ENCODE measurements at places on chromosomes 7 and 10. TPM values are rescaled to one million over a fixed set of nuclear protein-coding genes. Genes with fewer than 3 reads are reported as not detected.

- no peak for DNase-seq
- H3K27me3 ChIP-seq = no peaks in the 10 kb centered on the region
- peaks cover 5% of the 10 kb centered on the region for H3K4me1 ChIP-seq
- no peaks in the 10 kb centered on the region for H3K36me3 ChIP-seq
These were observed 17.6 kb upstream of the CRHR2 start for GRCh38 chr7:30699706-30700495.

GRCh38 chr7:155821851-155822250, 9.6 kb upstream of the SHH start:
- H3K27me3 ChIP-seq = peaks cover 2% of the 10 kb centered on the region
- H3K4me1 ChIP-seq = no peaks in the 10 kb centered on the region
- no peaks in the 10 kb centered on the region for H3K36me3 ChIP-seq
- no peak overlapping the region for H3K4me3 ChIP-seq

DNA sequence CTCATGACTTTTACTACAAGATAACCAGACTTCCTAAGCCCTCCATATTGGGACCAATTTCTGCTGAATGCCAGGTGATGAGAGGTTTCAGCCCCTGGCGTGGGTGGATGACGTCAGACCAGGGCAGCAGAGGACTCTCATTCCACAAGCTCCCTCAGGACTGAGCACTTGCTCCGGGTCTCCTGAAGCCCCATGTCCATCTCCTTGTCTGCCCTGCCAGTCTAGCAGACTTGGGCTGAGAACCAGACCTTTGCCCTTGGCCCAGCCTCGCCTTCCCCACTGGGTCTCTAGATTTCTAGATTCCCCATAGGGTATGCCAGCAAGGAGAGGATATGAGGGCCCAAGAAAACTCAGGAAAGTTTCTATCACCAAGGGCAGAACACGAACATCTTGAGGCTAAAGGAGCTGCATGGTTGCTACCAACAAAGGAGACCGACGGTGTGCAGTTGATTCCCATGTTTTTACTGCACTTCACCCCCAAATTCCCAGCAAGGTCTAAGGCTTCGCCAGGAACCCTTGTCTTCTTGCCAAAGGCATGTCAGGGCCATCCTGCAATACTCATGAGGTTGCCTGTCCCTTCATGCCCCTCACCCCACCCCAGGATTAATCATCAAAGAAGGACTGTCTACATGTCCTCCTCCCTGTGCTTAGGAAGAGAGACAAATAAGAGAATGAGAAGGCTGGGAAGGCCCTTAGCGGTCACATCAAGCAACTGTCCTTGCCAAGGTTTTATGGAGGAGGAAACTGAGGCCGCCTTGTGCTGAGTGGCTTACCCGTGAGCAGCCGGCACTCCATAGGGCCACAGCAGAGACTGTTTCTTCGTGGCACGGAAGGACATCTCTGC, 96.5 kb upstream of the MACROH2A2 start:
- no peaks in the 10 kb centered on the region for H3K4me1 ChIP-seq
- H3K27me3 ChIP-seq = no peaks in the 10 kb centered on the region
- H3K36me3 ChIP-seq = no peaks in the 10 kb centered on the region
- DNase-seq = no peak
- no peak overlapping the region for H3K27ac ChIP-seq
- no peak overlapping the region for H3K4me3 ChIP-seq

AUTS2 gene
- total RNA-seq = 300 TPM

GRCh38 chr7:343227-343822, 53.4 kb downstream of the FOXL3 start:
- no peak overlapping the region for H3K4me3 ChIP-seq
- peaks cover 2% of the 10 kb centered on the region for H3K4me1 ChIP-seq
- no peak overlapping the region for H3K27ac ChIP-seq
- DNase-seq = no peak
- H3K27me3 ChIP-seq = peaks cover 10% of the 10 kb centered on the region
- H3K36me3 ChIP-seq = no peaks in the 10 kb centered on the region

- H3K4me1 ChIP-seq = peaks cover 4% of the 10 kb centered on the region
- no peak for DNase-seq
- no peak overlapping the region for H3K4me3 ChIP-seq
- peaks cover 5% of the 10 kb centered on the region for H3K36me3 ChIP-seq
- peaks cover 3% of the 10 kb centered on the region for H3K27me3 ChIP-seq
These were observed 13.8 kb upstream of the TMEM120A start for GRCh38 chr7:76008156-76008687.

DNA sequence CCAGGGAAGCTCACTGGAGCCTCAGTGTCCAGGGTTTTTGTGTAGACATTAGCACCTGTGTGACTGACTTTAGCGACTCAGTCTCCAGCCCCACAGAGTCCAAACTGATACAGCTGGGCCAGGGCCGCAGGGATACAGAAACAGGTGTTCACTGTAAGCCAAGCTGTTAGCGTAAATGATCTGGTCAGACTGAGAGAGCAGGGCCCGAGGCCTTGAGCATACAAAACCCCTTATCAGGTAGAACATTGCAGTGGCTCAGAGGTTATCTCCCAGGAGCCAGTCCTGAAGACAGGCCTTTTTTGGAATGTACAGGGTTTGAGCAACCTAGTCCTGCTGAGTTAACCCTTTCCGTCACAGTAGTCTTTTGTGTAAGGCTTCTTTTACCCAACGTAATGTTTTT, 25.0 kb downstream of the LHPP start:
- DNase-seq = no peak
- no peak overlapping the region for H3K27ac ChIP-seq
- H3K27me3 ChIP-seq = peaks cover 5% of the 10 kb centered on the region
- H3K36me3 ChIP-seq = peaks cover 5% of the 10 kb centered on the region
- H3K4me3 ChIP-seq = no peak overlapping the region

SLC16A9 gene
- total RNA-seq = 1.2 TPM

HABP2 gene
- not detected for total RNA-seq

GRCh38 chr7:71867626-71868025, 544.5 kb downstream of the CALN1 start:
- no peaks in the 10 kb centered on the region for H3K4me1 ChIP-seq
- H3K4me3 ChIP-seq = no peak overlapping the region
- H3K36me3 ChIP-seq = no peaks in the 10 kb centered on the region
- H3K27ac ChIP-seq = no peak overlapping the region
- H3K27me3 ChIP-seq = no peaks in the 10 kb centered on the region

DNA sequence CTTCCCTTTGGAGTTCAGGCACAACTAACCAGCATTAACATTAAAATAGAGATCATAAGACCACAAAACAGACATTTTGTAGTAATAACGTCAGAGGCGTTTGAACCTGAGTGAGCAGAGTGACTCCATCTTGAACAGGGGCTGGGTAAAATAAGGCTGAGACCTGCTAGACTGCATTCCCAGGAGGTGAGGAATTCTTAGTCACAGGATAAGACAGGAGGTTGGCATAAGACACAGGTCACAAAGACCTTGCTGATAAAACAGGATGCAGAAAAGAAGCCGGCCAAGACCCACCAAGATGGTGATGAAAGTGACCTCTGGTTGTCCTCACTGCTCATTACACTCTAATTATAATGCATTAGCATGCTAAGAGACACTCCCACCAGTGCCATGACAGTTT, 493.2 kb upstream of the AUTS2 start:
- H3K4me1 ChIP-seq = no peaks in the 10 kb centered on the region
- no peaks in the 10 kb centered on the region for H3K27me3 ChIP-seq
- no peak overlapping the region for H3K27ac ChIP-seq
- no peaks in the 10 kb centered on the region for H3K36me3 ChIP-seq

DNA sequence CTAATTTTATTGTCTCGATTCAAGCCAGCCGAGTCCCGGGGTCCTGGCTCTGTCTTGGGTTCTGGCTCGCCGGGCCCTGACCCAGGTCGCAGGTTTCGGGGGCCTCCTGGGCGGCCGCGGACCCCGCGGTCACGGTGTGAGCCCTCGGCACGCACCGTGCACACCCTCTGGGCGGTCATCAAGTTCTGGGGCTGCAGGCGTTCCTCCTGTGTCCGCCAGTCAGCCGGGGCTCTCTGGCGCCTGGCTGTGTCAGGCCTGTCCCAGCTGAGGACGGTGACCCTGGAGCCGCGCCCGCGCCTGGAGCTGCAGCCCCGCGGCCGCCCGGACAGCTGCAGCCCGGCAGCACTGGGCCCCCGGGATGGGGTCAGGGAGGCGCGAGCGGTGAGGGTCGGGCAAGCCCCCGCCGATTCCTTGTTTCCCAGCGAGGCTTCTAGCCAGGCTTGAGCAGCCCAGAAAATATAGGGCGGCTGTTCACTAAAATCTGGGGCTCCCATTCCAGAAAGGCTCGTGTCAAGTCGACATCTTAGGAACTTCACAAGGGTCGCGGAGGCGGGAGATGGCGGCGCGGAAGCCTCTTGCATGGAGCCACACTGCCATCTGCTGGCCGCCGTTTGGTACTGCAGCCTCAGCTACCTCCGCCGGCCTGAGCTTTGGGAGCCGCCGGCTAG, 4.2 kb upstream of the HOXA7 start:
- H3K36me3 ChIP-seq = peaks cover 10% of the 10 kb centered on the region
- H3K4me3 ChIP-seq = peak overlapping the region; percentile 46
- DNase-seq = peak; percentile 94

GRCh38 chr7:107661081-107661864, 645 bp downstream of the SLC26A4 start:
- peak; percentile 77 for DNase-seq
- H3K27me3 ChIP-seq = peaks cover 21% of the 10 kb centered on the region
- H3K4me3 ChIP-seq = peak overlapping the region; percentile 91
- no peak overlapping the region for H3K27ac ChIP-seq
- peaks cover 3% of the 10 kb centered on the region for H3K4me1 ChIP-seq

NPTX2 gene
- 81.2 TPM for total RNA-seq

GRCh38 chr10:11197266-11197712, 179.6 kb downstream of the CELF2 start:
- peaks cover 2% of the 10 kb centered on the region for H3K27me3 ChIP-seq
- H3K36me3 ChIP-seq = no peaks in the 10 kb centered on the region
- peaks cover 14% of the 10 kb centered on the region for H3K4me1 ChIP-seq
- H3K27ac ChIP-seq = no peak overlapping the region
- DNase-seq = no peak
- no peak overlapping the region for H3K4me3 ChIP-seq

C10orf67 gene
- not detected for total RNA-seq

DNA sequence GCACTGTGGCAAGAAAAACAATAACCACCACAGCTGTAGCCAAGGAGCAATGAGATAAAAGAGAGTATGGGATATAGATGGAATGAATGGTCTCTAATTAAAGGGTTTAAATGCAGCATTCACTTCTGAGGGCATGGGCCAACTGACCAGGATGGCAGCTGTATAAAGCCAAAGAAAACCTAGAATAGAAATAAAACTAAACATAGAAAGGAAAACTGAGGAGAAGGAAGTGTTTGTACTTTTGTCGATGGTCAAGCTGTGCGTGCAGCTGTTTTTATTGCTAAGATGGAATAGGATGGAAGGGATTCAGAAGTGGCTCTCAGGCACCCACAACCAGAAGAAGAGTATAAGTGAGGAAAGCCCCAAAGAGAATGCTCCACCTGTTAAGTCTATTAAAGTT, 37.9 kb downstream of the ZC3HC1 start:
- no peaks in the 10 kb centered on the region for H3K36me3 ChIP-seq
- peaks cover 1% of the 10 kb centered on the region for H3K27me3 ChIP-seq
- H3K27ac ChIP-seq = no peak overlapping the region
- DNase-seq = no peak
- no peak overlapping the region for H3K4me3 ChIP-seq

NRAP gene
- not detected for total RNA-seq

DNA sequence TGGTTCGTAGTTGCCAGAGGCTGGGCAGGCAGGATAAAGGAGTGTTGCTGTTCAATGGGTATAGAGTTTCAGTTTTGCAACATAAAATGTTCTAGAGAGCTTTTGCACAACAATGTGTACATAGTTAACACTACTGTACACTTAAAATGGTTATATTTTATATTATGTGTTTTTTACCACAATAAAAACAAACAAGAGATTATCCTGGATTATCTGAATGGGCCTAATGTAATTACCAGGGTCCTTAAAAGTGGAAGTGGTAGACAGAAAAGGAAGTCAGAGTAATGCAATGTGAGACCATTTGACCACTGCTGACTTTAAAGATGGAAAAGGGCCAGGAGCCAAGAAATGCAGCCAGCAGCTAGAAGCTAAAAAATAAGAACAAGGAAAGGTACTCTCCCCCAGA, 159.7 kb downstream of the SGMS1 start:
- no peaks in the 10 kb centered on the region for H3K27me3 ChIP-seq
- no peaks in the 10 kb centered on the region for H3K36me3 ChIP-seq
- H3K4me3 ChIP-seq = no peak overlapping the region
- H3K4me1 ChIP-seq = peaks cover 2% of the 10 kb centered on the region
- no peak overlapping the region for H3K27ac ChIP-seq

GRCh38 chr10:96683065-96683464, 37.2 kb downstream of the PIK3AP1 start:
- H3K27me3 ChIP-seq = no peaks in the 10 kb centered on the region
- no peak for DNase-seq
- no peaks in the 10 kb centered on the region for H3K36me3 ChIP-seq
- H3K4me3 ChIP-seq = no peak overlapping the region

HUS1 gene
- total RNA-seq = 40.6 TPM

GRCh38 chr7:712381-713138, 13.9 kb upstream of the DNAAF5 start:
- no peak overlapping the region for H3K27ac ChIP-seq
- no peaks in the 10 kb centered on the region for H3K36me3 ChIP-seq
- no peak overlapping the region for H3K4me3 ChIP-seq
- no peaks in the 10 kb centered on the region for H3K4me1 ChIP-seq
- peak; percentile 37 for DNase-seq

DNA sequence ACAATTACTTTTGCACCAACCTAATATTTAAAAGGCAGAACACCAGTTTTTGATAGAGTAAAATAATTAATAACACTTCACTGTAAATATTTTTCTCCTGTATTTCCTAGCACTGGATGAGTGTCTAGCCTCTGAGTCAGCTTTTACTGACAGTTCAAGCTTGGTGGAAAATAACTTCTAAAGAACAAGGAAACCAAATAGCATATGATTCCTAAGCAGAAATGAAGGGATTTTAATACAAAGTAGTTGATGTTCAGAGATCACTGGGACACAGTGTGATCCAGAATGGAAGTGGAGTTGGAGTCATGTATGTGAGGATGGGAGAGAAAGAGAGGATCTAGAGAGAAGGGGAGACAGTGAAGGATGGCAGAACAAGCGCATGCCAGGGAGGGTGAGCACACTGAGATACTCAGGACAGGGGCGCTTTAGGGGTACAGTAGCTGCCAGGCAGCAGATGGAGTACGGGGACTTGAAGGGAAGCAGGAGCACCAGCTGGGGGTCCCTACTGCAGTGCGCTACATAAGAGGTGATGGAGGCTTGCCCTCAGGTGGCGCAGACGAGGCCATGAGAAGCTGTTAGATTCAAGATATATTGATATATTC, 117.9 kb upstream of the KLF6 start:
- H3K36me3 ChIP-seq = no peaks in the 10 kb centered on the region
- no peak overlapping the region for H3K27ac ChIP-seq
- DNase-seq = no peak

- no peaks in the 10 kb centered on the region for H3K36me3 ChIP-seq
- no peak overlapping the region for H3K4me3 ChIP-seq
- H3K4me1 ChIP-seq = no peaks in the 10 kb centered on the region
- no peak overlapping the region for H3K27ac ChIP-seq
These were observed 225.7 kb upstream of the NPVF start for GRCh38 chr7:25454020-25454419.

- H3K4me3 ChIP-seq = no peak overlapping the region
- peaks cover 4% of the 10 kb centered on the region for H3K4me1 ChIP-seq
- no peak overlapping the region for H3K27ac ChIP-seq
These were observed 239.7 kb upstream of the ANKRD30A start for GRCh38 chr10:36885746-36886145.

CALCR gene
- total RNA-seq = not detected
